ENCODE measurements at places on chromosomes 3 and 15.
A peak's percentile ranks its signal among the peaks of the same experiment; 100 is the strongest.

DNA sequence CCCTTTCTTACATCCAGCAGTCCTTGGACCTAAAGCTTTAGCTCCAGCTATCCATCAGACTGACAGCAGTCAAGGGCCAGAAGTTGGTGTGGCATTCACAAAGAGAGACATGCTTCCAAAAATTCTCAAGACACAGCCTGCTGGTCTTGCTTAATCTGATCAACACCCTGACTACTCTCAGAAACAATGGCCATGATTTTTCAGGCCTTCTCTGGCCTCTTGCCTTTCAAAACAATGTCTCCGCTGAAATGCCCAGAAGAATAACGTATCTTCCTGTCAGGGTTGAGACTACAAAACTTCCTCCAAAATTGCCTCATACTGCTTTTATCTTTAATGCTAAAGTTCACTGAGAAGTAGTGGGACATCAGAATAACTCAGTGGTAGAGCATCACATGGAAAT lies 205.4 kb upstream of the SETMAR start:
- no peak for DNase-seq

DNA sequence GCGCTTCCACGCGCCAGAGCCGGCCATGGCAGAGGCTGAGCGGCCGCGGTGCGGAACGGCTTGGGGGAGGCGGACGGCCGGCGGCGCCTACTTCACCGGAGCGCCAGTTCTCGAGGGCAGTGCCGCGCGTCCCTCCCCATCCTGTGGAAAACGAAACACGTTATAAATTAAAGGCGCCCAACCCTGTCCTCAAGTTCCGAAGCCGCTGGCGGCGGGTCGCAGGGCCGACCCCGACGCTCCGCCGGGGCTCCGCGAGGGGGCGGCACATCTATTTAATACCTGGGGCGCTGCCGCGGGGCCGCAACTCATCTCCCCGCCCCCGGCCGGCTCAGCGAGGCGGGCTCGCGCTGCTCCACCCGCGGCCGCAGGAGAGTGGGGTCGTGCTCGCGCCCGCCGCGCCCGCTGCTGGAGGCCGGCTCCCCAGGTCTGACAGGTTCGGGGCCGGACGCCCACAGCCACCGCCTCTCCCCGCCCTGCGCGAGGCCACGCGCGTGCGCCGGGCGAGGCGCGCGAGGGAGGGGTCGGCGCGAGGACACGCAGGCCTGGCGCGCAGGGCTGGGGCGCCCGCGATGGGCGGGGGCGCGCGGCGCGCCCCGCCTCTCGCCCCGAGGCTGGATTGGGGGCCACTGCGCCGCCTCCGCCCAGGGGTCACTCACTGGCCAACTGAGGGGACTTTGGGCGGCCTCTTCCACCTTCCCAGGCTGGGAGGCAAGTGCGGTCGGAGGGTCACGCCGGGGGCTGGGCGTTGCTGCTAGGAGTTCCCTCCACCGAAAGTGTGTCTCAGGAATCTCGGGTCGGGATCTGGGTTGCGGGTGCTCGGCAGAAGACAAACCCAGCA lies at the start of gene SLC30A4:
TSS of gene SLC30A4 (minus strand) at position 428 of the 838 bp plus-strand sequence. CDS start at position 27, 401 bp downstream.
- peak; percentile 7 for DNase-seq

- DNase-seq, result no peak
These were observed 73.6 kb downstream of the OXSM start for GRCh38 chr3:25863416-25863959.

DNA sequence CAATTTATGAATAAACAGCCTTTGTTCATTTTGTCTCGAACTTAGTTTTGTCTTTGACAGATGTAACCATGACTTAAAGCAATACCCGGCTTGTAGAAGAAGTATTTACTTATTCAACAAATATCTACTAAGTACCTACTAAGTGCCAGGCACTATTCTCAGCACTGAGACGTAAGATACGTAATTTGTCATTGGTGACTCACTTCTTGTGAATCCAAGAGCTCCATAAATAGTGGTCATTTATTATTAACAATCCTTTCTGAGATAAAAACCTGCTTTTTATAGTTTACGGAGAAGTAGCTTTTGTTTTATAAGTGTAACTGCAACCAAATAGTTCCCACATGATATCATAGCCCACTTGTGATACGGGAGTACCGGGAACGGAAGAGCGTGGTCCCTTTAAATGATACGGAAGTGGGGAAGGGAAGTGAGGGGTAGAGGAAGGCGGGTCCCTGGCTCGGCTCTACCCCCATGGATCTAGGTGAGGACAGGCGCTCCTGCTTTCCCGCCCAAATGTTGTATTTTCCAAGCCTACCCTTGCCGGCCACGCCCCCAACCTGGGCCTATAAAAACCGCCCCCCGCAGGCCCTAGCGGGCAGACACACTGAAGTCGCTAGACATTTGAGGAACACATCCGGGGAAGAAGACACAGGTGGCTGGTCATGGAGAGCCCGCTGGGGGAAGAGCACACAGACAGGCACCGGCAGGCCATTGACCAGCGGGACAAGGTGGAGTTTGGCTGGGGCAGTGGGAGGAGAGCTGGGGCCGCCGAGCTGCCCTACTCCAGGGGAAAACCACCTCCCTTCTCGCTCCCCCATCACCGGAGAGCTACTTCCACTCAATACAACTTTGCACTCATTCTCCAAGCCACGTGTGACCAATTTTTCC lies at the start of gene SAMMSON:
TSS of gene SAMMSON (plus strand) at position 594 of the 888 bp plus-strand sequence.
- no peak for DNase-seq

GRCh38 chr3:138032567-138032966 lies 22.6 kb downstream of the CLDN18 start:
- no peak for DNase-seq

DNA sequence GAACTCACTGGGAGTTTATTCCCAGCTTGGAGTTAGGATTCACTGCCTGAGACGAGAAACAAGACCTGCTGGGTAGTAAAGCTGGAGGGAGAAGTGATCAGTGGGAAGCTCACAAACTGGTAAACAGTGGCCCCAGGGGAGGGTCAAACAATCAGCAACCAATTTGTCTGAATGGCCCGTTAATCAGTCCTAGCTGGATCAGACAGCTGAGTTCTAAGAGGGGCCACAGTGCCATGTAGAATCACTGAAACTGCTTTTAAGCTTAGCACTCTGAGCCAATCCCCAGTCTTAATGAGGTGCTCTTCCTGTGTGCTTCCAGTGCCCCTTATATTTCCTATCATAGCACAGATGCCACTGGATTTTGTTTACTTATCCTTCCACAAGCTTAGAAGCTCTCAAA lies 591.7 kb downstream of the RSL24D1 start:
- no peak for DNase-seq

GRCh38 chr15:59537403-59537802 lies 74.2 kb upstream of the GCNT3 start:
- no peak for DNase-seq

DNA sequence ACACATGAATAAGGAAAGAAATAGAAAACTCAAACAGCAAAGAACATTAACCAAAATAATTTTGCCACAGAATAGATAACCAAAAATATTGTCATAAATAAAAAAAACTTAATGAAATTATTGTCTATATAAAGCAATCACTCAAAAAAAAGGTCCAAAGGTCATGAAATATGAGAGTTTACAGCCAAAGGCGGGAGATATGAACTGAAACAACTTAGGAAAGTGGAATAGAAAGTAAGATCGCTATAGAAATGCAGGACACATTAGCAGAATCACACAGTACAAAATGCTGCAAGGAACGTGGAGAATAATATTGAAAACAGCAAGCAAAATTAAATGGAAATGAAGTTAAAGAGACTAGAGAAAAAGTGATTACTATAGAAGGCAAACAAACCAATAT lies 375.0 kb upstream of the ARHGEF26 start:
- no peak for DNase-seq

DNA sequence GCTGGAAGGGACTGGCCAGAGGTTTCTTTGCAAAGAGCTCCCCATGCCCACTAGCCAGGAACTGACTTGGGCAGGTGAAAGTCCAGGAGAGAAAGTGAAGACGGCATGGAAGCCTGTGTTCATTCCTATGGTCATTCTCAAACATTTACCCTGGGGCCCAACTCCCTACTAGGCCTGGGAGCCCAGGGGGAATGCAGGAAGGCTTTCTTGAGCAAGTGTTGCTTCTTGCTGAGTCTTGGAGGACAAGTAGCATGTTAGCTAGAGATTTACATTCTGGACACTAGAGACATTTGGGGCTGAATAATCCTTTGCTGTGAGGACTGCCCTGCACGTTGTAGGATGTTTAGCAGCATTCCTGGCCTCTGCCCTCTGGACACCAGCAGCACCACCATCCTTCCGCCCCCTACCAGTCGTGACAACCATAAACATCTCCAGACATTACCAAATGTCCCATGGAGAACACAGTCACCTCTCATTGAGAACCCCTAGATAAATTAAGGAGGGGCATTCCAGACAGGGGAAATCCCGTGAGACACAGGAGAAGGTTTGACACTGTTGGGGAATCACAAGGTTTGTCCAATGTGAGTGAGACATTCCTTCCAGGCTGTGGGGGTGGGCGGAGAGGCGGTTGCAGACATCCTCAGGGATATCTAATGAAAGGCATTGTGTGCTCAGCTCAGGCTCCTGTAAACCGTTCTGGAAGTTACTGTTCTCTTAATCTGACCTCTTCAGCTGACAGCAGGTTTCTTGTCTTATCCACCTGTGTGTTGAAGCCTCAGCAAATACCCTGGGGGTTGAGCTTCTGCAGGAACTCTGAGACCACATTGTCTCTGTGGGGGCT lies 236.2 kb downstream of the TLE3 start:
- DNase-seq, result no peak

GRCh38 chr3:127691489-127691888 lies 18.7 kb downstream of the ABTB1 start:
- DNase-seq, result no peak

DNA sequence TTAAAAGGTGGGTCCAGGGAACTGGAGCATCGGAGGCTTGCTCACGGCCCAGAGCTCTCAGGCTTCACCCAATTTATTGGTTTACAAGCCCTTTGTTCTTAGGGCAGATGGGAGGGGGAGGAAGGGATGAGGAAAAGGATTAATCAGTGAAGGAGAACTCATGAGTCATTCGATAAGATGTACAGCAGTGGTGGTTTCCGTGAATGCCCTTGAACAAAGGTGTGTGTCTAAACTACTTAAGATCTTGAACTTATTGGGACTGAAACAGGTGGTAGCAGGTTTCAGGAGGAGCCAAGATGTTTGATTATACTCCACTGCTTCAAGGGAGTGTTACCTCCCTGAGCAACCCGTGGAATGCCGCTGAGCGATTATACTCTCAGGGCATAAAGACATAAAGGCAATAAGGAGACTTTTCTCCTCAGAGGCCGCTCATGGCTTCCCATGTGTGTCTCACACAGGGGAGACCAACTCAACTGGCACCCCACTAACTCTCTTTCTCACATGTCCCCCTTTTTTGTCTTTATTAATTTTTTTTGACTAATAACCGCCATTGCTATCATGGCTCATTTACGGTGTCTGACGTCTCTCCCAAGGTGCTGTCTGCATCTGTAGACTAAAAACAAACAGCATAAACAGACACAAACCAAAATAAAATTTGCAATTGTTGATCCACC lies 17.3 kb upstream of the SLC28A2 start:
- no peak for DNase-seq

DNA sequence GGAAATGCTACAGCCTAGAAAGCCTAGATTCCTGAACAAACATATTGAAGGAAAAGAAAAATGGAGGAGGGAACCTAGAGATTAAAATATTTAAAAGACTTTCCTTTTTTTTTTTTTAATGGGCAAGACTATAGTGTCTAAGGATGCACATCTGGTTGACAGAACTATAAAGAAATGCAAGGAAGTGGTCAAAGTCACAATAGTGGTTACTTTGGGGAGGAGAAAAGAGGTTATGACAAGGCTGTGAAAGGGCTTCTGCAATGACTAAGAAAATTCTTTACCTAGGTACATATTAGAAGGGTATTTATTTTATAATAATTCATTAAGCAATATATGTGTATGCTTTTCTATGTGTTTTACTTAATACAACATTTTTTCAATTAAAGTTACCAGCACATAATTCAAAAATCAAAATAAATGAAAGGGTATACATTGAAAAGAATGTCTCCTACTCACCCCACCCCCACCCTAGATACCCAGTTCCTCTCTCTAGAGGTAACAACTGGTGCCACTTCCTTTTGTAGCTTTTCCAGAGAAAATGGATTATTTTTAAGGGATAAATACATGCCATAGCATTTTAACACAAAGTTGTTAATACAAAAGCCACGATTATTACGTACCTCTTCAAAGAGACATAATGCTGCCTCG lies 70.1 kb downstream of the HERC1 start:
- peak; percentile 0 for DNase-seq

DNA sequence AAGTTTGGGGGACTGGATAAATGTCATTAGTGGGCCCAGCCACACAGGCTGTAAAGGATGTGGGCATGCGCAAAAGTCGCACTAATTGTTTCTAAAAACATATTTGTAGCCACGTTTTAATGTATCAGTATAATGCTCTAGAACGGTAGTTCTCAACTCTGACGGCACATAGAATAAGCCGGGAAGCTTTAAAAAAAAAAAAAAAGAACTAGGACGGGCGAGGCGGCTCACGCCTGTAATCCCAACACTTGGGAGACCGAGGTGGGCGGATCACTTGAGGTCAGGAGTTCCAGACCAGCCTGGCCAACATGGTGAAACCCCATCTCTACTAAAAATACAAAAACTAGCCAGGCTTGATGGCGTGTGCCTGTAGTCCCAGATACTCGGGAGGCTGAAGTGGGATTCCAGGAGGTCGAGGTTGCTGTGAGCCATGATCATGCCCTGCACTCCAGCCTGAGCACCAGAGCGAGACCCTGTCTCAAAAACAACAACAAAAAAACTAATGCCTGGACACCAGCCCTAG lies 618 bp upstream of the MON1A start:
- no peak for DNase-seq

DNA sequence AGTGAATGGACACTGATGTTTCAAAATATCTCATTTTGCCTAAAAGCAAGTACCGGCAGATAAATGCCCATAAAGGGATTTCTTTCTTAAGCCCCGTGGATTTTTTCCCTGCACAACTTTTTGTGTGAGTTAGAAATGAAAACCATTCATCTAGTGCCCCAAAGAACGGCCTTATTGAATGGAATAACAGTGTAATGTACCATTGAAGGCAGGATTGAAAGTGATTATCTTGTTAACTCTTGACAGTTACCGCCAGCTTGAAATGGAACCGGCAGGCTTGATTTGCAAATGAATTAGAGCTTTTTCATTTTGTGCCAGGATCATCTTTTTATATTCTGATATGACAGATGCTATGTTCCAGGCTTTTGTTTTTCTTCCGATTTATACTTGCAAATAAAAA lies 162.2 kb downstream of the RSRC1 start:
- DNase-seq, result no peak

- DNase-seq, result no peak
These were observed 58.1 kb upstream of the CA12 start for GRCh38 chr15:63439536-63440264.

DNA sequence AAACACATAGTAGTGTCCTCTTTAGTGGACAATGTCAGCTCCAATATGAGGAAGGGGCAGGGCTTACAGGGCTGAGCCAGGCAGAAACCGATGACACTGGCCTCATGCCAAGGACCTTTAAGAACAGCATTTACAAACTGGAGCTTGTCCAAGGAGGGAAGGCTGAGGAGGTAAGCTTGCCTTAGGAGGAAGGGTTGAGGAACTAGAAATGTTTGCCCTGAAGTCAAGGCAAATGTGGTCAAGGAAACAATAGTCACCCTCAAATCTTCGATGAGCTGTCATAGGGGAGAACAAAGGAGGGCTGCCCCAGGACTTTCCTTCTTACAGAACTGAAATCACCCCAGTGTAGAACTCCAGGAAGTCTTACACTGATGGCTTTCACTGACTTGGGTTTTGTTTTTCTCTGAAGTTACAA lies 136.4 kb downstream of the LIPC start:
- no peak for DNase-seq

GRCh38 chr3:141122455-141123030 lies 71.4 kb downstream of the SPSB4 start:
- DNase-seq, result no peak

GRCh38 chr3:124275412-124275811 lies 283.5 kb upstream of the ROPN1 start:
- no peak for DNase-seq

GRCh38 chr3:1139071-1139470 lies 46.2 kb downstream of the CNTN6 start:
- peak; percentile 4 for DNase-seq
